ENCODE measurements at places on chromosomes 5 and 9.

GRCh38 chr5:178155065-178155464, 1.4 kb upstream of the NHP2 start:
- no peak for DNase-seq

- DNase-seq = no peak
Observed at GRCh38 chr9:3880851-3881250, 355.1 kb upstream of the RFX3 start.

DNA sequence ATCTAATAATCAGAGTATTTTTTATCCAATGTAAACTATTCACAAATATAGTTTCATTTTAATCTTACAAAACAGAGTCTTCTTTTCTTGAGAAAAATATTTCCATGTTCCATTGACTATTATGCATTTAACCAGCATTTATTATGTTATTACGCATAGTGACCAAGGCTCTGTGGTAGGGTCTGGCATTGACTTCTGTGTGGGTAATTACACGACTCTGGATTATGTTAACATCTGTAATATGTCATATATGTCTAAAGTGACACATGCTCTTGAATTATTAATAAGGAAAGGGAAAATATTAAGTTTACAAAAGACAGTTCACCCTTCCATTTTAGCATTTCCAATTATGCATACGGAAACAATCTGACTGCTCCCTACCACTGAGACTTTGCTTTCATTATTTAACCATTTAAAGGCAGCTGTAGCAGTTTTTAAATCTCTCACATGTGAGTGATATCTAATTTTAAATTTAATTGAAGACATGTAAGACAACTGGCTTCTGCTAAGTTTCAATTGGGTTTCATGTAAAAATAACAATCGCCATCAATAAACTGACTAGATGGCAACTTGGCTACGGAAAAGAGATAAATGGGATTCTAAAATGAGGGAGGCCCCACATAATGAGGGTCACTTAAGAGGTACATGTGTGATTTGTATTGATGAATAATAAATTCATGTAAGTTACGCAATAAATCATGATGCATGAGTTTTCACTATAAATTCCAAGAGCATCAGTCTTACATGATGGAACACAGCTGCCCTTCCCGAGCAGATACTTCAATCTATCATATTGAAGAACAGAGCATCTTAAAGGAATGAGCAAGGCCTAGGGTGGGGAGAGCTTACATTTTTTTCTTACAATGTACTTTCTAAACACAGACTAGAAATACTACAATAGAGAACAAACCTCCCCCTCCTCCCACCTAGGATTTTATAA, 1056.8 kb downstream of the MAT2B start:
- DNase-seq = no peak

DNA sequence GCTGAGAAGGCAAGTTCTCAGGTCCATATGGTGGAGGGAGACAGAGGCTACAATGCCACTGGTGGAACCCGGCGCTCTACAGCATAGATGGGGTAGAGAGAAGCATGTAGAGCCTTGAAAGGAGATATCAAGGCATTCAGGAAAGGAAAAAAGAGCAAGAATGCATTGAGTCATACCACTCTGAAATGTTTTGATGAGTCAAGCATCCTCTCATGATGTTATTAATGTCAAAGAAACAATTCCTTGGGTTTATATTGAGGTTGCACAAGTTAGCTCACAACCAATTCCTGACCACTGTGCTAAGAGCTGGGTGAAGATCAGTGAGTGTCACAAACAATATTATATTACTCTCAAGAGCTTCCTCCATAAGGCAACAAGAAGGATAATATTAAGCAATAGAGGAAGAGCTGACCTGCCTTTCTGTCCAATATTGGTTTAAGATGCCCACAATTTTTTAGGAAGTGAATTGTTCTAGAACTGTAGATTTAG, 178.0 kb downstream of the RFK start:
- DNase-seq = no peak

- DNase-seq = no peak
Observed at GRCh38 chr5:31964007-31964360, 210.1 kb downstream of the GOLPH3 start.

GRCh38 chr5:131393498-131393968, 129.7 kb downstream of the CDC42SE2 start:
- DNase-seq = no peak

DNA sequence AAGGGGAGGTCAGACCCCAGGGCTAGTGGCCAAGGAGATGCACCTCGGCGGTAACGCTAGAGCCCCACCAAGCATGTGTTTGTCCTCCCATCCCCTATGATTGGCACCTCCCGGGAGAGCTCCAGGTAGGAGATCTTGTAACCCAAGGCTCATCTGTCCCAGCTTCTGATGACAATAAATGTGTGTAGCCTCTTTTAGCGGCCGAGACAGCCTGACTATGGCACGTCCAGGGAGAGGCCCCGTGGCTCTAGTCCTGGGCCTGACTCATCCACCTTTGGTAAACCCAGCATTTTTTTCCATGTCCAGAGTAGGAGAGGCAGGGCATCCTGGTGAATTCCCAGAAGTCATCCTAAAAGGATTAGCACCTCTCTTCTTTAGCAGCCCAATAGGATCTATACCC, 39.2 kb downstream of the IRF1 start:
- DNase-seq = no peak

GRCh38 chr5:81427566-81427965, 33.6 kb upstream of the ACOT12 start:
- no peak for DNase-seq

DNA sequence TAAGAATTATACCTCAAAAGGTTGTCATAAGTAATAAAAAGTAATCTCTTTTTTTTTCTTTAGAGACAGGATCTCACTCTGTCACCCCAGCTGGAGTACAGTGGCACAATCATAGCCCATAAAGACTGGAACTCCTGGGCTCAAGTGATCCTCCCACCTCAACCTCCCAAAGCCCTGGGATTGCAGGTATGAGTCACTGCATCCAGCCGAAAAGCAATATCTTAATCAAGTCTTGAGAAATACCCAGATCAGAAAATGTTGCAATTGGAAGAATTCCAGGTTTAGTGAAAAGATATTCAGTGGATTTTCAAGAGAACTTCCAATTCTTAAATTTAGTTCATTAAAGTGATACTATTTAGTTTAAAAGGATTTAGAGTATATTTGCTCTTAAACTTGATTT, 40.9 kb upstream of the IDNK start:
- DNase-seq = no peak

DNA sequence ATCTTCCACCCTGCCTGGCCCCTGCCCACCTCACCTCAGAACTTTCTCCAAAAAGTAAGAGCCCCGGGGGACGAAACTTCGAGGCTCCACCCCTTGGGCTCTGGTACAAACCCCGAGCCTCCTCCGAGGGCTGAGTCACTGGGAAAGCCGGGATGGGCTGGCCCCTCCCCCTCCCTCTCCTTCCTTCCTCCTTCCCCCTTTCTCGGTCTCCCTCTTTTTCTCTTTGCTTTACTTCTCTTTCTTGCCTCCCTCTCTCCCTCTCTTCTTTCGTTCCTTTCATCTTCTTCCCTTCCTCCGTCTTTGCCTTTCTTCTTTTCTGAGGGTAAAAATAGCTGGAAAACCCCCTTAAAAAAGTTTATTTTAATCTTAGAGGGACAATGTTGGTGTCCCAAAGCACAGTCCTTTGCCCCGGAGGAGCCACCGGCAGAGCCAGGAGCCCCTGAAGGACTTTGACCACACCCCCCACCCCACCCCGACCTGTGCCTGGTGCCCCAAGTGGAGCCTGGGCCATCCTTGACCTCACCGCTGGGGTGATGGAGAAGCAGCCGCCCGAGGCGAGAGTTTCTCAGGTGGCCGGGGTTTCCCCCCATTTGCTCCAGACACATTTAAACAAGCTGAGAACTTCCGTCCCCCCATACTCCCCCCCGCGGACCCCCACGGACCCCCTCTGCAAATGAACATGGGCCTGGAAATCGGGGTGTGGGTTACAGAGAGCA, 5.7 kb upstream of the NOTCH1 start:
- DNase-seq = no peak

GRCh38 chr5:149228618-149229297, 42.9 kb upstream of the AFAP1L1 start:
- no peak for DNase-seq

GRCh38 chr5:14442536-14442935, 139.1 kb upstream of the OTULINL start:
- DNase-seq = no peak

GRCh38 chr5:82307451-82307850, 29.3 kb upstream of the RPS23 start:
- no peak for DNase-seq

- no peak for DNase-seq
Observed at GRCh38 chr5:135205632-135206349, 171.8 kb upstream of the PITX1 start.

Measured in renal cortex interstitium (tissue), 15 donors.